ENCODE measurements at places on chromosomes 6 and 20. TPM values are rescaled to one million over a fixed set of nuclear protein-coding genes. Genes with fewer than 3 reads are reported as not detected.

- H3K4me1 ChIP-seq: no peaks in the 10 kb centered on the region
- no peak for DNase-seq
- no peak overlapping the region for H3K27ac ChIP-seq
- H3K4me3 ChIP-seq: no peak overlapping the region
- H3K36me3 ChIP-seq: peaks cover 12% of the 10 kb centered on the region
Measured at GRCh38 chr20:62288535-62289105, 14.2 kb upstream of the ADRM1 start.

DNA sequence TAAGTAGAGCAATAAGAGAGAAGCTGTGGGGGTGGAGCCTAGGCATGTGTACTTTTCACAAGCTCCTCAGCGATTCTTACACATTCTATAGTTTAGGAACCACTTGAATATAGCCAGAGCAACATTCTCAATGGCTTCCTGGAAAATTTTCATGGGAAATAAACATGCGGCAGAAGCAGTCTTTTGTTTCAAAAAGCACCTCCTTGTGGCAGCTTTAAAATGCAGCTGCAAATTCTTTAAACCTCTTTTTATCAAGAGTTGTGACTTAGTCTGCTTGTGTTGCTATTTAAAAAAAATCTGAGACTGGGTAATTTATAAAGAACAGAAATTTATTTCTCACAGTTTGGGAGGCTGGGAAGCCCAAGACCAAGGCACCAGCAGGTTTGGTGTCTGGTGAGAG lies 23.8 kb downstream of the NKX2-2 start:
- peaks cover 51% of the 10 kb centered on the region for H3K27me3 ChIP-seq
- no peak for DNase-seq
- no peak overlapping the region for H3K27ac ChIP-seq
- H3K4me1 ChIP-seq: no peaks in the 10 kb centered on the region

- no peak overlapping the region for H3K27ac ChIP-seq
- DNase-seq: no peak
- no peaks in the 10 kb centered on the region for H3K36me3 ChIP-seq
- H3K4me3 ChIP-seq: no peak overlapping the region
Measured at GRCh38 chr20:46652699-46653098, 1.4 kb upstream of the SLC13A3 start.

DNA sequence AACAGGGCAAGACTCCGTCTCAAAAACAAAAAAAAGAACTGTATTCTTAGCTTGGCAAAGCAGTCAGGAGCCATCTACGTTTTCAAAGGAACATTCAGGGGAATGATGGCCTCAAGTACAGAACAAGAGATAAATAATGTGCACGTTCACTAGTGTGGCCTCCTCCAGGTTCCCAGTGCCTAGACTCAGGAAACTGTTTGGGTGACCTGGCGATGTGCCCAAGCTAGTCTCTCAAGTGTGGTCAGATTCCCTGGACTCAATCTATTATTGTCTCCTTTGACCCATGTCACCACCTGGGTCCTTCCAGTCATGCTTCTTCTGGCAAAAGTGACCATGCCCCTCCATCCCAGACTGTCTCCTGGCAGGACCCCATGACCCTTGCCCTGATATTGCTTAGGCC lies 23.7 kb downstream of the TRAF3IP2 start:
- peaks cover 25% of the 10 kb centered on the region for H3K36me3 ChIP-seq
- no peak for DNase-seq
- no peak overlapping the region for H3K4me3 ChIP-seq
- no peak overlapping the region for H3K27ac ChIP-seq
- peaks cover 19% of the 10 kb centered on the region for H3K4me1 ChIP-seq
- no peaks in the 10 kb centered on the region for H3K27me3 ChIP-seq

DNA sequence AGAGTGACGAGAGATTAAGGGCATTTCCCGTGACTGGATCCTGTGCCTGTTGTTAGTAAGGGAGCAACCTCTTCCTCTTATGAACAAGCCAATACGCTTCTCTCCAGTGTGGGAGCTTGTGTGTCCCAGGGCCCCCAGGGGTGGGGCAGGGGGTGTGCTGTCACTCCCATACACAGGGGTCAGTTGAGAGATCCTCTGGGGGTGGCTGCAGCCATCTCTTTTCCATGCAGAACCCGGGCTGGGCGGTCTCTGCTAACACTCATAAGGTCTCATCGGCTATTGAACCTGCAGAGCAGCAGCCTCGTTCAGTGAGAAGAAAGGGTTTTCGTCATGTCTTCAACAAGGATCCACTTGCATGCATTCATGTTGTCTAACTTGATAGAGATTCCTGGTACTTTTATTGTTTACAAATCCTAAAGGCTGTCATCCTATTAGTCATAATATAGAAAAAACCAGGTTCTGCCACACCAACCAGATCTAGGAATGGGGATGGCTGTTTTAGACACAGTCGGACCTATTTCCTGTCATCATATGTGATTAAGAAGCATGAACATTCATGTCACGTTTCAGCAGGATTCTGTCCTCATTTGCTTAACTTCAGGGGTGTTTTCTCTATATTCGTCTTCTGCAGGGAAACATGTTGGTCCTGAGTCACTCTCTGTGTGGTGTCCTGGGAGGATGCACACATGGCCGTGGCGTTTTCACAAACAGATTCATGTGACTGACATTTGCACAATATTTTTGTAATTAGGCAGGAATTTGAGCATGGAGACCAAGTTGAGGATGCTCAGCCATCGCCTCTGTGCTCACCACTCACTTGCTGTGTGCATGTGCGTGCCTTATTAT lies 13.3 kb upstream of the THBS2 start:
- H3K36me3 ChIP-seq: no peaks in the 10 kb centered on the region
- H3K27me3 ChIP-seq: peaks cover 67% of the 10 kb centered on the region
- H3K27ac ChIP-seq: no peak overlapping the region
- no peak for DNase-seq

DNA sequence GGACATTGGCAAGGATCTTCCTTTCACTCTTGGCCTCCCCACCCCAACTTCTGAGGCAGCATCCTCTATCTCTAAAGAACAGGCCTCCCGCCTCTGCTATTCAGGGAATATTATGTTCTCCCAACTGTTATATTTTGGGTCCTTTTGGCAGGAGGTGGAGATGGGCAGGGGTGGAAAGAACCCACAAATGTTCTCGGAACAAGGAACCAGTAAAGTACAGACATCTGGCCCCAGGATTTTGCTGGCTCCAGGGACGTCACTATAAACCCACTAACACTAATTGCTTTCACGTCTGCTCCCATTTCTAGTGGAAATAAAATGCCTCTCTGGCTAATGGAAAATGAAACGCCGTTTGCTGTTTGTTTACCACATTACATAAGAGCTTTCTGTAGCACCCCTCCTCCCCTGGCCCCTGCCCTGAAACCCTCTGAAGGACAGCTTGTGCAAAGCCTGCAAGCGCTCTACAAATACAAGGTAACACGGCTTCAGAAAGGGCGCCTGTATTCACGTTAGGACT lies 77.7 kb upstream of the TBC1D7 start:
- no peak for DNase-seq
- peak overlapping the region; percentile 89 for H3K27ac ChIP-seq
- H3K4me3 ChIP-seq: no peak overlapping the region
- H3K27me3 ChIP-seq: no peaks in the 10 kb centered on the region

- H3K36me3 ChIP-seq: no peaks in the 10 kb centered on the region
- no peak overlapping the region for H3K4me3 ChIP-seq
- no peak overlapping the region for H3K27ac ChIP-seq
- peaks cover 51% of the 10 kb centered on the region for H3K27me3 ChIP-seq
- DNase-seq: no peak
Measured at GRCh38 chr20:19304886-19305415, 92.5 kb downstream of the SLC24A3 start.

GRCh38 chr6:95805699-95806098 lies 210.1 kb upstream of the FUT9 start:
- no peak overlapping the region for H3K4me3 ChIP-seq
- H3K27ac ChIP-seq: no peak overlapping the region
- no peaks in the 10 kb centered on the region for H3K27me3 ChIP-seq
- peaks cover 7% of the 10 kb centered on the region for H3K4me1 ChIP-seq

DNA sequence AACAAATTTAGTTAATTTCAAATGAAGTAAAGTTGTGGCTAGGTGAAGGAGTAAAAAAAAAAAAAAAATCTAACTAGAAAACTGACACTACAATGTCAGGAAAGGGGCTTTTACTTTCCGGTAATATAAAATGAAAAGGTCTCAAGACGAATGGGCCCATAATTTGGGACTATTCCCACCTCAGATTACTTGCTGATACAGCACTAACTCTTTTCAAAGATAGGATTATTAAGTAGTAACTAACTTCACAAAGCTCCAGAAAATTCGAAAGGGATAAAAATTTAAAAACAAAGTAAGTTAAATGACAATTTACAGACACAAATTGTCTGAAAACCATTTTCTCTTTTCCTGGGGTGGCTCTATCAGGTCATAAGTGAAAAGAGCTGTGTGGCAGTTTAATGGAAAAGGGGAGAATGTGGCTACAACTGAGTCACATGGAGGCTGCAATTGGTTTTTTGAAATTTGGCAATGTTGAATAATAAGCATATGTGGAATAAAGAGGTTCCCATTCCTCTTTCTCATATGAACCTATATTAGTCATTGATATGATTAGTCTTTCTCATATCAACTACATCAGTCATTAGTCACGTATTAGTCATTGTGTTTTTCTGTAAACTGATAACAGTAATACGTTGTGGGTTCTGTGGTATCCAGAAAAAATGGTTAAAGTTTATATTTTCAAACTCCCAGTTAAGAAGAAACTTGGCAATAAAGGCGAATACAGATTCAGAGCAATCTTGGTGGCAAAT lies 78.0 kb downstream of the RWDD2A start:
- no peaks in the 10 kb centered on the region for H3K27me3 ChIP-seq
- no peaks in the 10 kb centered on the region for H3K36me3 ChIP-seq
- H3K4me1 ChIP-seq: peaks cover 15% of the 10 kb centered on the region
- H3K27ac ChIP-seq: no peak overlapping the region

- peaks cover 16% of the 10 kb centered on the region for H3K36me3 ChIP-seq
- no peak for DNase-seq
- no peak overlapping the region for H3K27ac ChIP-seq
- H3K27me3 ChIP-seq: no peaks in the 10 kb centered on the region
- H3K4me1 ChIP-seq: peaks cover 5% of the 10 kb centered on the region
Measured at GRCh38 chr20:32213870-32214269, 6.2 kb downstream of the POFUT1 start.

DNA sequence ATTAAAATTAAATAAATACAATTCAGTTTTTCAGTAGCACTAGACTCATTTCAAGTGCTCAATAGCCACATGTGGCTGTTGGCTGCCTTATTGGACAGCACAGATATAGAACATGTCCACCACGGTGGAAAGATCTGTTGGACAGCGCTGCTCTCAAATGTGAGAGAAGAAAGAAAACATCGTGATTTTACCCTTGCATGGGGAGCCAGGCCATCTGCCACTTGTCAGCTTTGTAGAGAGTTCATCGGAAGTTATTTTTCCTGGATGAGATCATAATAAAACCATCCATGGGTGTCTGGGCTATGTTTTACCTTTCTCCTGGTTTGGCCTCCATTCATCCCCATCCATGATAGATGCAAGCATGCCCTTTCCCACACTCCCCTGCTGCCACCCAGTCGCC lies 5.8 kb upstream of the KIF3B start:
- no peak overlapping the region for H3K4me3 ChIP-seq
- H3K4me1 ChIP-seq: no peaks in the 10 kb centered on the region
- no peak overlapping the region for H3K27ac ChIP-seq
- no peaks in the 10 kb centered on the region for H3K27me3 ChIP-seq
- no peak for DNase-seq
- H3K36me3 ChIP-seq: no peaks in the 10 kb centered on the region

DNA sequence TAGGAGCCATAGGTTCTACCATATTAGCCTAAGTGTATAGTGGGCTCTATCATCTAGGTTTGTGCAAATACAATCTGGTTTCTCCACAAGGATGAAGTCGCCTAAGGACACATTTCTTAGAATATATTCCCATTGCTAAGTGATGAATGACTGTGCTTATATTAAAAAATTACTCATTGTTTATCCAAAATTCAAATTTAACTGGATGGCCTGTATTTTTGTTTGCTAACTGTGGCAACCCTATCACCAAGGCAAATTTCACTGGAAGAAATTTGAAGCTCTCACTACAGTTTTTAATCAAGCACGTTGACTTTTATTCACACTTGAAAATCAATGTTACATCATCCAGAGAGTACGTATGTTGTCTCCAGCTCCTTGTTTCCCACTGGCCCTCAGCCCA lies 13.9 kb downstream of the GCM2 start:
- no peaks in the 10 kb centered on the region for H3K36me3 ChIP-seq
- no peak for DNase-seq
- no peak overlapping the region for H3K27ac ChIP-seq

Gene MAS1
- not detected for total RNA-seq

Gene PCSK2
- total RNA-seq: not detected

Gene XKR7
- not detected for total RNA-seq

Gene TMEM170B
- total RNA-seq: 3.9 TPM

Gene F13A1
- total RNA-seq: not detected

Gene PSMB8
- total RNA-seq: 101 TPM

Gene GMDS
- 30.1 TPM for total RNA-seq

Gene BPIFA1
- total RNA-seq: not detected

Gene ZNF391
- 4.7 TPM for total RNA-seq

Data from PC-9 (cell line).